ENCODE measurements at places on chromosomes 6 and 20. TPM values are rescaled to one million over a fixed set of nuclear protein-coding genes. Genes with fewer than 3 reads are reported as not detected.

DNA sequence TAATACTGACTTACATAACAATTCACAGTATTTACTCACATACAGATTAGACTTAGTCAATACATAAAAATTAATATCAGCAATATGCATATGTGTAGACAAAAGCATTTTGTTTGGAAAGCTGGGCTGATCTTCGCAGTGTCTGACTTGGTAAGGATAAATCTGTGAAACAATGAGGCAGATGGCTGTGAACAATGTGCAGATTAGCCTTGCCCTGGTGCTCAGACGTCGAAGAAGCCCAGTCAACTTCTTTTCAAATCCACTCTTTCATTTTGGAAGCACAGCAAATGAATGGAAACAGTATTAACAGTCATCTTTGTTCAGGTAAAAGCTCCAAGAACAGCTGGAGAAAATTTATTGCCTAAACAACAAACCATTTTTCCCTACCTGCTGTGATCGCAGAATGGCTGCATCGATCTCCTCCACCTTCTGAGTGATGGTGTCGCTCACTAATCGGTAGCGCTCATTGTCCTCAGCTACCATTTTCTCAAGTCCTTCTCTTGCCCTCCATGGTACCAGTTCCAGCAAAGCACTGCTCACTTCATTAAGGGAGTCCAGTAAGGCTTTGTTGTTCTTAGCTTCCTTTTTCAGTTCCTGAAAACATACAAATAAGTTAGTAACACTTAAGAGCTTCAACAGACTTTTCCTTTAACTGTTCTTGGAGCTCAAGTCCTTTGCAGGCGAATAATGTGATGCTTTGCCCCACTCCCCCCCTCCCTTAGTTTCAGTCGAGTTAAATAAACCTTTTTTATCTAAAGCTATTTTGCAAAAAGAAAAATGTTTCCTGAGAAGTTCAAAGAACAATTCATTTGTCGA lies 116.5 kb downstream of the DST start:
- DNase-seq, result no peak

GRCh38 chr6:119116712-119117281 lies 38.3 kb upstream of the FAM184A start:
- DNase-seq, result no peak

- DNase-seq, result peak; percentile 89
These were observed 894.3 kb downstream of the TFAP2A start for GRCh38 chr6:9520417-9521151.

DNA sequence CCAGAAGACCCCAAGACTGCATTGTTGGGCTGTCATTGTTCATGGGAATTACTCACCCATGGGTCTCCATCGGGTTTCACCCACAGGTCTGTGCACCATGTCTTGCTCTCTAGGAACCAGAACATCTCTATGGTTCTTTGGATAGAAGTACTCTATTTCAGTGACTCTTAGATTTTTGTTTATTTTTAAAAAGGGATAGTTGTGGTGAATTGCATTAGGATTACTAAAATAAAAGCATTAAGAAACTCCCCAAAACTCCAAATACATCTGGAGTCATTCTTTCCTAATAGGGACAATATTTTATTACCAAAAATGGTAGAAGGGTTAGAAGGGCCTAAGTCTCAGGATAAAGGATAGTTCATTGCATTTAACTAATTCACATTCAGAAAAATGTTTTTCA lies 166.9 kb upstream of the TNFAIP3 start:
- DNase-seq, result peak; percentile 21

- no peak for DNase-seq
These were observed 123.1 kb upstream of the STXBP5 start for GRCh38 chr6:147081076-147081609.

GRCh38 chr20:11281240-11281639 lies 607.4 kb upstream of the JAG1 start:
- no peak for DNase-seq

DNA sequence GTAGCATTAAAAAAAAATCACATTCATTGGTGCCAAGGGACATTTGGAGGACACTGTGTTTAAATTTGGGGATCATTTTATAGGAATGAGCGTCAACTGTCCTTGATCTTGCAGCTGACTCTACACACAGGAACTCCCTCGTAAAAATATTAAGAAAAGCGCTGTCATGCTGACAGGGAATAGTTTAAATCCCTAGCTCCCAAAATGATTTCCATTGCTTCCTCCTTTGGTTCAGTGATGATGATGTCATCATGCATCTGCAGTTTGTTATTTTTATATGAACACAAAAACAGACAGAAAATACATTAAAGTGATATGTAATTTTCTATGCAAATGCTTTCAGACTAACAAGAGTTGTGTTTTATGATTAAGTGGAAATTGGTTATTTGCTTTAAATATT lies 275.6 kb downstream of the BTBD9 start:
- DNase-seq, result no peak

DNA sequence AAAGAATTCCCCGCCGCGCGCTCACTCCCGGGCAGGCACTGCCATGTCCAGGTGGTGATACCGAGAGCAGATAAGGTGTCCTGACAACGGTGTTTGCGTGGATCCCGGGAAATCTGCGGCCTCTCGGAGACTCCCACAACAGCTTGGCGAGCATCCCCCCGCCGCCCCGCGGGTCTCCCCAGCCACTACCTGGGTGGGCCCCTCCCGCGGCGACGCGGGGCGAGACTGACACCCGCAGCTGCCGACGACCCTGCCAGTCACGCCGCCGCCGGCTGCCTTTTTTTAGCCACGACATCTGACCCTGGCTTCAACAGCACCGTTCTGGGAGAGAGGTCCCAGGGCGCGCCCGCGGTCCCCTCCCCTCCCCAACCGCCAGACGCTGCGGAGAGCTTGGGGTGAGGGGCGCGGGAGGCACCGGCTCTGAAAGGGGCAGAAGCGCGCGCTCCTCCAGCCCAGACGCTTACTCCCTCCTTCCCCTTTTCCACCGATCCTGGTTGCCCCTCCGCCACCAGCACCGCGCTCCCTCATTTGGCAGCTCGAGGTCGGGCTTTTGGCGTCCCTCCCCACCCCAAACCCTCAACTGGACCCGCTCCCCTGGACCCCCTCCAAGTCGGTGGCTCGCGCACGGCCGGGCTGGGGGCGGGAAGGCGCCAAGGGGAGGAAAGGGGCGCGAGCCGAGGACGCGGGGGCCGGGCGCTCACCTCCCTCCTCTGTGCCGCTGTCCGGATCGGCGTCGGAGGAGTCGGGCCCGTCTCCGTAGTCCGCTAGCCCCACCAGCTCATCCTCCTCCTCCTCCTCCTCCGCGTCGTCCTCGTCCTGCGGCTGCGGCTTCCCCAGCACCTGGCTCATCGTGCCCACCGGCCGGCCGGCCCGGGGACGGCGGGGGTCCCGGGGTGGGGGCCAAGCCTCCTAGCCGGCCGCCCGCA lies 665 bp downstream of the RRAGD start:
- DNase-seq, result no peak

GRCh38 chr6:70592391-70593117 lies 25.8 kb downstream of the SDHAF4 start:
- DNase-seq, result no peak

DNA sequence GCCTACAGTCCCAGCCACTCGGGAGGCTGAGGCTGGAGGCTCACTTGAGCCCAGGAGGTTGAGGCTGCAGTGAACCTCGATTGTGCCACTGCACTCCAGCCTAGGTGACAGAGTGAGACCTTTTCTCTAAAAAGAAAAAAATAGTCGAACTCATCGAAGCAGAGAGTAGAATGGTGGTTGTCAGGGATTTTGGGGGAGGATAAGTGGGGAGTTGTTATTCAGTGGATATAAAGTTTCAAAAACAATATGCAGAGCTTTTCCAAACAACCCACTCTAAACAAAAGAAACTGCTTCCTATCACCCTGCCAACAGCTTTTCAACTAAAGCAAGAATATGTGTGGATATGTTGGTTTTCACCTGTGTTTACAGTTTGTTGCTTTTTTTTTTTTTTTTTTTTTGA lies 11.6 kb upstream of the MAK start:
- DNase-seq, result no peak

DNA sequence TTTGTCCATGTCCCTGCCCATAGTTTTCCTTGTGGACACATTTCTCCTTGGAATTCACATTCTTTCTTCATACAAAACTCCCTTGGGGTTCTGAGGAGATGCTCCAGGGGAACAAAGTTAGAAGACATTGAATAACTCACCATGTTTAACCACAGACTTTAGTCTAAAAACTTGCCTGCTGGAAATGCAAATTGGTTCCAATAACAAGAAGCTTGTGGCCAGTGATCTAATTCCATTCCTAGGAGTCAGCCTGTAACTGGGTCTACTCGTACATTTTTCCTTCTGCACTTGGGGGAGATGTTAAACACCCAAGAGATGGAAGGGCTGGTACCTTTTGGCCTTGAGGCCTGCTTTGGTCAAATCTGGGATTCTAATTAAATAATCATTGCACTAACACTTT lies 60.2 kb downstream of the SCML4 start:
- DNase-seq, result peak; percentile 53

- no peak for DNase-seq
These were observed 4.5 kb upstream of the FRMD1 start for GRCh38 chr6:168083514-168083885.

DNA sequence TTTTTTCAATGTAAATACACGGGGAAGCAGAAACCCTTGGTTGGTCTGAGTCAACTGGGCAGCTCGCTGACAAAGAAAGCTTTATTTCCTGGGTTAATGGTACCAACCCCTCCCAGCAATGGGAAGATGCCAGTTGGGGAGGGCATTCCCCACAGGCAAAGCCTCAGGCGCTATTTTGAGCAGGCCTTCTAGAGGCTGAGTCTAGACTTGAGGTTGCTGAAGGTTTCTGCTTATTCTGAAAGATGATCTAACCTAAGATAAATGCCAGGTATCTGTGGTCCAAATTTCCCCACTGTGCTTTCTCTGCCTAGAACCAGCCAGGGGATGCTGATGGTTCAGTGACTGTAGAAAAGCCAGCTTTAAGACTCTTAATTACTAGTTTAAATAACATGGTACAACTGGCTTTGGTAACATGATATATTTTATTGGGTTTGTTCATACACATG lies 172.5 kb upstream of the JARID2 start:
- DNase-seq, result peak; percentile 18

Gene FAM209A
- total RNA-seq, result not detected

Gene PRRT1
- total RNA-seq, result not detected

Gene KHDC1
- 1.7 TPM for total RNA-seq

Gene TPD52L1
- total RNA-seq, result 10.8 TPM

Gene NOX3
- not detected for total RNA-seq

Gene ALDH8A1
- under 0.01 TPM for total RNA-seq

Gene MAP3K5
- 17.6 TPM for total RNA-seq

Gene B3GAT2
- not detected for total RNA-seq

Gene REM1
- total RNA-seq, result not detected

Gene POPDC3
- total RNA-seq, result 25.8 TPM

Gene SMOC2
- not detected for total RNA-seq

Gene RPN2
- 232 TPM for total RNA-seq

Gene PARD6B
- 0.90 TPM for total RNA-seq

Gene SAPCD1
- total RNA-seq, result not detected

Gene TMC2
- total RNA-seq, result not detected

Gene SYCP2
- total RNA-seq, result 0.56 TPM

Gene SOX12
- total RNA-seq, result 1.1 TPM

All from IMR-90 (cell line).